ENCODE measurements at places on chromosomes 1 and 21.

- no peak for DNase-seq
Measured at GRCh38 chr1:17451731-17452130, 12.3 kb upstream of the RCC2 start.

DNA sequence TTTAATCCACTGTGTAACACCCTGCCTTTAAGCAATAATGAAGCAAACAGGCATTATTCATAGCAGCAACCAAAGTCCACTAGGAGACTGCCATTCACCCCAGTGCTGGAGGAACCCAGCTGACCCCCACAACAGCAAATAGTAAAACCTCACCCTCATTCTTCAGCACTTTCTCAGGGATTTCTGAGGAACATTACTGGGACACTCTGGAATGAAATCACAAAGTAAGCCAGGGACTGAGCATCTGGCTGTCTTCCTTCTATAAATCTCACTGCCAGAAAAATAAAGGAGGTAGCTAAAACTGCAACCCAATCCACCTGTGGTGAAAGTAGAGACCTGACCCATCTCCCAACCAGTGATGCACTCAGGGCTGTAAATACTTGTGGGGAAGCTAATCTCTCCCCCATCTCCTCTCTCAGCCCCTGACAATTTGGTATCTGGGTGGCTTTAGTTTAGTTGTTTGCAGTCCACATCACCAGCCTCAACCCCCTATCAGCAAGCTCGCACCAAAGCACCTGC is 47.1 kb downstream of the COL6A1 start:
- DNase-seq: no peak

- no peak for DNase-seq
Measured at GRCh38 chr1:75677443-75677842, 47.1 kb upstream of the ACADM start.

- no peak for DNase-seq
Measured at GRCh38 chr1:97365026-97365425, 555.8 kb downstream of the DPYD start.

DNA sequence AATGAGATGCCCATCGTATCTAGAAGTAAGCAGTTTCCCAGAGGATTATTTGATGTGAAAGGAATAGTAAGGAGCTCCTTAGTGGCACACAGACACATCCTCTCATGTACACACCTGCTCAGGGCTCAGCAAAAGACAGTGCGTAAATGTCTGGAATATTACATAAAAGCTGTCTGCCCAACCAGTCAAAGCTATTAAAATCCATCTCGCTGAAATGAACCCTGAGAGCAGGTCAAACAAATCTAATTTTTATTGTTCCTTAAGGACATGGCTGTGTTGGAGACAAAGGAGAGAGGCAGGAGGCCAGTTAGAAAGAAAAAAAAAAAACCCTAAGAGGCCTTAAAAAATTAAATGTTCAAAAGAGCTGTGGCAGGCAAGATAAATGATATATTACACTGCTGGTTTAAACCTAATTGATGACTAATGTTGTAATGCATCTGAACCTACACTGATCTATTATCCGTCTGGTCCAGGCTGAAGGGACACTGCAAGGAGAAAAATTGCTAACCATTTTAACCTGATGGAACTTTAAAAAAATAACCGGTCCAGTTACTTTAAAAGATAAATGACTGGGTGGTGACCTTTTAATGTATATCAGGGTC is 58.5 kb upstream of the FGGY start:
- no peak for DNase-seq

DNA sequence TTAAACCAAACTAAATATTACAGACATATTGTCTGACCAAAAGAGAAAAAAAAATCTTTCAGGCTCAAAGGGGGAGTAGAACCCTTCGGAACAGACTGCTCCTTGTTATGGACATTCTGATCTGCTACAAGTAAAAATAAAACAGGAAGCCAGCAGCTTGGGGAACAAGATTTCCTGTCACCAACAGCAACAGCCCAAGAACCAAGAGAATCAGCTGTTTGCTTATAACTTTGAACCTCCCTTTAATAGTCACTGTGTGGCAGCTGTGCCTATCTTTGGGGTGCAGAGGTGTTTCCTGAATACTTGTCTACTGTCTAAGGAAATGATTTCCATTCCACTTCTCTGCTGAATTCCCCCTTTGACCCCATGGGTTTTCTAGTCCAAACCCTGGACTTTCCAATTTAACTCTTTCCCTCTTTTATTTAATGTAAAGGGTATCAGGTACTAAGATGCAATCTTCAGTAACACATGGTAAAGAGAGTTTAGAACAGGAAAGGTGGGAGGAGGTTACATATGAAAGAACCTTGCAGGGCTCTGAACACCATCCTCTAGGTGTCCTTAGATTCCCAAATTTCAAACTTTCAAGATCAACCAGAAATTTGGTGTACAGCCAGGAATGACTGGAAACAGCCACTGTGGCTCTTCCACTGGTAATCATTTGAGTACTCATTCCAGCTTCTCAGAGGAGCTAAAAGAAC is 38.6 kb downstream of the GPR3 start:
- DNase-seq: no peak

GRCh38 chr1:1760345-1760650 is 18.0 kb downstream of the NADK start:
- no peak for DNase-seq

DNA sequence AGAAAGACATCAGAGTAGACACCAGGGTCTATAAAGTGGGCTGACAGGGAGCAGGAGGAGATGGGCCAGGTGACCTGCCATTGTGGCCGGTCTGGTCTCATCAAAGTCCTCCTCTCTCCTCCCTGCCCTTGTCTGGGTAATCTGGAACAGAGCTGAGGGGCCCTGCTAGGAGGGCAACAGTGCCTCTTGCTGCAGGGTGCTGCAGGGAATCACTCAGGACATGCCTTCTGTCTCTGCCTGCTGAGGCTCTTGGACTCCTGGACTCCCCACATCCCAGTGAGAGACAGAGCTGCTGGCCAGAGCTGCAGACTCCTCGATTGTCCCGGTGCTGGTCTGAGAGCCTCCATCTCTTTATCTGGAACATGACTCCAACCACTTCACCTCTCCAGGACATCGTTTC is 366.1 kb upstream of the DUSP10 start:
- DNase-seq: no peak
